ENCODE measurements at places on chromosomes 11 and 22.
A peak's percentile ranks its signal among the peaks of the same experiment; 100 is the strongest.

DNA sequence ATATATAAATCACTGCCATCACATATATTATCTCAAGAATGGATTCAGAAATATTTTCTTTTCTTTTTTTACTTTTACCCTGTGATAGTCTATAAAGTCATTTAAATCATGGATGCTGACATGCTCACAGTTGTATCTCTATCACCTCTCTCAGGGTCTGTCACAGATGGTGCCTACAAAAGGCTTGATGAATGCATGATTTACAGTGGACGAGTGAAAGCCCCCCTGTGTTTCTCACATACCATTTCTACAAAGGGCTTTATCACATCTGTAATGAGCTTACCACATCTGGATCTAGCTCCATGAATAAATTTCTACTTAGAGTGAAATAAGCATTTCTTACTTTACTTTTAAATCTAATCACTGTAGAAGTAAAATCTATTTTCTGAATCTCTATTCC, 121.4 kb upstream of the CARD18 start:
- no peak for DNase-seq

DNA sequence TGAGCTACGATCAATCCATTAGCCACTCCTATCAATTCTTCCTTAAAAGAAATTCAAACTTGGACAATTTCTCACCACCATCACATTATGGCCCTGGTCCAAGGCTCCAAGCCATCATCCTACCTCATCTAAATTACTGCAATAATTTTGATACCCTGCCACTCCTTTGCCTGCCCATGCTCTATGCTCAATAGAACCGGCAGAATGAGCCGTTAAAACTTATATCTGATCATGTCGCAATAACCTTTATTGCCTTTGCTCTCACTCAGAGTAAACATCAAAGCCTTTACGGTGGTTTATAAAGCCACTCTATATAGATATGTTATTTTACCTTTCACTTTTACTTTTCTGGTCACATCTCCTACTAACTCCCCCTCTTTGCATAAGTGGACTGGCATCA, 2392.1 kb upstream of the RAG2 start:
- no peak for DNase-seq

- DNase-seq, result no peak
Observed at GRCh38 chr11:107864591-107864990, 6.0 kb upstream of the SLC35F2 start.

- no peak for DNase-seq
Observed at GRCh38 chr22:17570851-17571631, 7.7 kb downstream of the SLC25A18 start.

DNA sequence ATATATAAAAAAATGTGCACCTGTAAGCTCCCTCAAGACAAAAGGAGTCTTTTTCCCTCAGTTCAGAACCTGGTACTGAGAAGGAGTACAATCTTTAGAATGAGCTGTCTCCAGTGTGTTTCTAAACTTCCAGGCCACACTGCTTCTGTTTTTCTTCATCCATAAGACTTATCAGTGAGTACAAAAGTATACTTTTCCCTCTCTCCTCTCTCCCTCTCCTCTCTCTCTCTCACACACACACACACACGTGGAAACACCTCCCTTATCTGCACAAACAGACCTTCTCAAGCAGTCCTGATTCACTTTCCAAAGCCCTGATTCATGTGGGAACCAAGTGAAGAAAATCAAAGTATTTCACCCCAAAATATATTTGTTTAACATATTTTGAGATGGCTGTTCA, 220.7 kb upstream of the UBASH3B start:
- DNase-seq, result no peak

DNA sequence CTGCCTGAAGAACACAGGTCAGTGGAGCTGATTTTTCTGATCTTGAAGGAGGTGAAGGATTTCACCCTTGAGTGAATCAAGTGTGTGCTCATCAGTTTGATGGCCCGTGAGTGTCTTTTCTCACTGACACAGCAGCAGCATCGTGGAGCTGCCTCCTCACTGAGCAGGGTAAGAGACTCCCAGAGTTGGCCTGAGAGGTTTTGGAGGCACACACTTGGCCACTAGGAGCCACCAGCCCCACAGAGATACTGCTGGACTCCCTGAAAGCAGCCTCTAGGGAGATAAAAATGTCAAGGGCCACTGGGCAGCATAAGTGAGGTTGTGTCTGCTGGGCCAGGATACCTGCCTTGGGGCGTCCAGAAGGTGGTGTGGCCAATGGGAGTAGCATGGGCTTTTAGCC, 245.4 kb downstream of the GRIK4 start:
- no peak for DNase-seq

GRCh38 chr11:124880290-124880611, 15.0 kb downstream of the ROBO3 start:
- no peak for DNase-seq

DNA sequence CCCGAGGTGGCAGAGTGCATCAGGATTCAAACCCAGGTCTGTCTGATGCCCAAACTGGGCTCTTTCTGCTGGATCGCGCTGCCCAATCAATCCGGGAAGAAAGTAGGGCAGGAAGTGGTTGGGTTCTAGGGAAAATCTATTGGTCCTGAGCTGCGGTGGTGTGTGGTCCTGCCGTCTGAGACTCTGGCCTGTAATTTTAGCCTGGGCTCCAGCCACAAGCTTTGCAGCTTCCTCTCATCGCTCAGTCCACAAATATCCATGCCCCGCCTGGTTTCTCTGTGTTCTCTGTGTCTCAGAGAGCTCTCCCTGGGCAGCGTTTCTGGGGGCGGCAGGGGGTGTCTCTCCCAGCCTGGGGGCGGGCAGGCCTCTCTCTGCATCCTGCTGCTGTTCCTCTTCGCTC, 18.7 kb downstream of the CACNG2 start:
- no peak for DNase-seq

DNA sequence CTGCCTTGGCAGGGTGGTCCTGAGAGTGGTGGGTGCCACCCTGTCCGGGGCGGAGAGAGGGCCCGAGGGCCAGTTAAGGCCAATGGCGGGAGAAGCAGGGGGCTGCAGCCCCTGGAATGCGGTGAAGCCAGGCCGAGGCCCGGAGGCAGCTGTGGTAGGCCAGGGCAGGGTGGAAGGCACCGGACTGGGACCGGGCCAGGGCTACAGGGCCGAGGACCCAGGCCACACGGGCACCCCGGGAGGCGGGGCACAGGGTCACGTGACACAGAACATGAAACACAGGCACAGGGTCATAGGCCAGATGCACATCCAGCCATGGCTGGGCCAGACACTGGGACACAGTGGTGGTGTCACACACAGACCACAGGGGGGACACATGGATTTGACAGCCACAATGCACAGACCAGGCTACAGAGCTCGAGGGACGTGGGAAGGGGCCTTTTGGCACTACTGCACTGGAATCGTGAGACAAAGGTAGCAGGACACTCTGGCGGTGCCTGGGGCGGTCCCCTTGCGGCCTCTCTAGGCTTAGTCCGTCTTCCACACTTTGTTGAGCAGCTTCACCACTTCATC, 2.8 kb downstream of the SLC25A1 start:
- no peak for DNase-seq

DNA sequence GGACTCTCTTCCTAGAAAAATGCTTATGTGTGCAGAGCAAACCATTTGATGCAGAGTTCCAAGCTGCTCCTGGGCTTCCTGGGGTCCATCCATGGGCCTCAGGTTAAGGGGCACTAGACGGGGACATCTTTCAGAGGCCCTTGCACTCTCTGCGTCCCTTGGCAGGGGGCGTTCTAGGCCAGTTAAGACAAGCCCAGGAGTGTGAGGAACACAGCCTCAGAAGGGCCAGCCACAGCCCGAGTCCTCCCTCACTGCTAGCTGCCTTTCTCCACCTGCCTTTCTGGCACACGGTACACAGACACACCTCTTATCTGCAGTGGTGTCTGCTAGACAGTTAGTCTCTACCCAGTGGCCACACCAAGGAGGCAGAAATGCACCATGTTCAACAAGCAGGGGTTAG, 18.0 kb upstream of the BID start:
- DNase-seq, result no peak

- no peak for DNase-seq
Observed at GRCh38 chr11:19772480-19772879, 59.8 kb downstream of the NAV2 start.

DNA sequence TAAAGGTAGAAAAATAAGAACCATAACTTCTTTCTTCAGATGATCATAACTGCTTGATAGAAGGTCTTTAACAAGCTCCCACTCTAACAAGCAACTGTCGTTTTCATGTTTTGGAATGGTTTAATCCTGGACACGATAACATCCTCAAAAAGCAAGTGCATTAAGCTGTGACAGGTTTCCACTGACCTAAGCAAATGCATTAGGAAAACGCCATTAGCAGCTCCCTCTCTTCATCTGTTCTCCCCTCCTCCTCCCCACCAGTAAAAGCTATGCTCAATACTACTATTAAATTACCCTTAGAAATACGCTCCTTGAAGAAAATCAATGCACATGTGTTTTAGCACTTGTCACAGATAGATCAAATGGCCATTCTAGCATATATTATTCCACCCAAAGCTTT, 729.4 kb downstream of the OPCML start:
- DNase-seq, result no peak

GRCh38 chr11:553083-553987, 7.2 kb downstream of the LMNTD2 start:
- no peak for DNase-seq

- DNase-seq, result no peak
Observed at GRCh38 chr11:1600626-1601025, 2.5 kb upstream of the KRTAP5-2 start.

- DNase-seq, result no peak
Observed at GRCh38 chr11:121426476-121427399, 25.4 kb upstream of the SORL1 start.

GRCh38 chr11:98300719-98301118, 720.0 kb upstream of the CNTN5 start:
- DNase-seq, result no peak

- DNase-seq, result no peak
Observed at GRCh38 chr11:102138670-102139069, 28.4 kb downstream of the YAP1 start.

DNA sequence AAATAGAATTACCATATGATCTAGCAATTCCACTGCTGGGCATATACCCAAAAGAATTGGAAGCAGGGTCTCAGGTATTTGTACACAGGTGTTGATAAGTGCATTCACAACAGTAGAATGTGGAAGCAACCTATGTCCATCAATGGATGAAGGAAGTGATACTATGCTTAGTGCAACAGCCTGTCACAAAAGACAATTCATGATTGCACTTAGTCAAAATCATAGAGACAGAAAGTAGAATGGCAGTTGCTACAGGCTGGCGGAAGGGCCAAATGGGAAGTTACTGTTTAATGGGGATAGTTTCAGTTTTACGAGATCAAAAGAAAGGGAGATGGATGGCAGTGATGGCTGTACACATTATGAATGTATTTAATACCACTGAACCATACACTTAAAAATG, 42.0 kb downstream of the SGSM3 start:
- no peak for DNase-seq

GRCh38 chr11:132459736-132460135, 1072.6 kb downstream of the OPCML start:
- DNase-seq, result no peak

DNA sequence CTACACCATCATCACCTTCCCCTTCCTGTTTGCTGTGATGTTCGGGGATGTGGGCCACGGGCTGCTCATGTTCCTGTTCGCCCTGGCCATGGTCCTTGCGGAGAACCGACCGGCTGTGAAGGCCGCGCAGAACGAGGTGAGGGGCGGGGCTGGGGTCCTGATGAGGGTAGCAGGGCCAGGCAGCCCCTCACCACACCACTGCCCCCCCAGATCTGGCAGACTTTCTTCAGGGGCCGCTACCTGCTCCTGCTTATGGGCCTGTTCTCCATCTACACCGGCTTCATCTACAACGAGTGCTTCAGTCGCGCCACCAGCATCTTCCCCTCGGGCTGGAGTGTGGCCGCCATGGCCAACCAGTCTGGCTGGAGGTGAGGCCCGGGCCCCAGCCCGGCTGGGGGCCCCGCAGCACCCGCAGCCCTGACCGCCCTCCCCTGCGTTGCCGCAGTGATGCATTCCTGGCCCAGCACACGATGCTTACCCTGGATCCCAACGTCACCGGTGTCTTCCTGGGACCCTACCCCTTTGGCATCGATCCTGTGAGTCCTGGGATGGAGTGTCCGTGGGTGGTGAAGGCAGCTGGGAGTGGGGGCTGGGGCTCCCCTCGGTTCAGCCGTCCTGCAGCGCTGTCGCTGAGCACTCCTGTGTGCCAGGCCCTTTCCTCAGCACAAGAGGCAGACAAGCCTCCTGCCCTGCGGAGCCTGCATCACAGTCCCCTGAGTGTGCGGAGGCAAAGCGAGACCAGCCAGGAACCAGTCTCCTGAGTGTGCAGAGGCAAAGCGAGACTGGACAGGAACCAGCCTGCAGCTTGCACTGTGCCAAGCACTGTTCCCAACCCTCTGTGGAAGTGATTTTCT, 8.8 kb downstream of the TCIRG1 start:
- no peak for DNase-seq

DNA sequence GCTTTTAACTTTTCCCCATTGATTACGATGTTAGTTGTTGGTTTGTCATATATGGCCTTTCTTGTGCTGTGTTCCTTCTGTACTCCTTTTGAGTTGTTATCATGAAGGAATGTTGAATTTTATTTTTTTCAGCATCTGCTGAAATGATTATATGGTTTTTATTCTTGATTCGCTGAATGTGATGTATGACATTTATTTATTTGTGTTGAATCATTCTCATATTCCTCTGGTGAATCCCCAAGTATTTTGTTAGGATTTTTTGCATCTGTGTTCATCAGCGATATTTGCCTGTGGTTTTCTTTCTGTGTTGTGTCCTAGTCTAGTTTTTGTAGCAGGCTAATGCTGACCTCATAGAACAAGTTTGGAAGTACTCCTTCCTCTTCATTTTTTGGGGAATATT, 78.2 kb downstream of the GGT1 start:
- no peak for DNase-seq

- peak; percentile 85 for DNase-seq
Observed at GRCh38 chr11:64743591-64744543, at the start of gene RASGRP2. TSS of gene RASGRP2 (minus strand) at chr11:64744142. CDS start at chr11:64742866, 1,276 bp downstream.

DNA sequence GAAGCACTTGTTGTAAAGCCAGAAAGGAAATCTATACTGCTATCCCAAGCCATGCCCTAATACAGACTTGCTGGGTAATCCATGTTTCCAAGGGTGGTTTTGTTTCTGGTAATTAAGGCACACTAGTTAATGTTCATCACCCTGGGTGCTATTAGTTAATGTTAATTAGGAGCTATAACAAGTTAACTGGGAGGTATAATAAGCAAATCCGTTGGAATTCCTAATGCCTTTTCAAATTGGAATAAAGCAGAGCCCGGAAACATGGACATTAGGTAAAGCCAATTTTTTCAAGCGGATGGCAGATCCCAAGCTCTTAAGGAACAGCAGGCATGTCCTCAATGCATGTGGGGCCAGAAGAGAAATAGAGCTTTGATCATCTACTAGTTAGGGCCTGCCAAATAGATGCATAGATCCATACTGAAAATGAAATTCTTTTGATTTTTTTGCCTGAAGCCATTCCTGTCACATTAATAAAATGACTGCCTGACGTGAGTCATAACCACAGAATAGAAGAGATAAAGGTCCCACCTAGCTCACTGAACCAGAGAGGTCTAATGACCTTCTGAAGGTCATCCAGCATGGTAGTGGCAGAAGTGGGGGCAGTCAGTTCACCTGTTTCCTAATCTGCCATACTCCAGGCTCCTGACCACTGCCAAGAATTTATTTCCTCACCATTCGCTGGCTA, 28.5 kb upstream of the CCDC34 start:
- DNase-seq, result no peak

Data from activated CD4-positive, CD25-positive, alpha-beta regulatory T cell (primary cell).